Ovary (tissue), 10 donors: ENCODE measurements at places on chromosomes 3 and 15.

DNA sequence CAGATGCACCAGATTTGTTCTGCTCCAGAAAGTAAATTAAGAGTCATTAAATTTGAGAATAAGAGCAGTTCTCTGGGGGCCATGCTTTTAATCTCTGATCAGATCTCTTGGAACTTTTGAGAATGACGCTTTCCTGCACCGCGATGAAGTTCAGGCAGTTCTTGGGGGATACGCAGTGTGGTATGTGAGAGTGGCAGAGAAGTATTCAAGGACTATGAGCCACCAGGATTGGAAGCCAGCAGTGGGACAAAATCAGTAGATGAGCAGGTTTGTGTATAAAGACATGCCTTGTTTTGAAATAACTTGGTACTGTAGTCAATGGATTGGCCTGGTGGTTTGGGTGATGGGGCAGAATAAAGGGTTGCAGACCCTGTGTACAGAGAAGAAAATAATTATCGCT is 483.6 kb downstream of the ERC2 start:
- DNase-seq: no peak

GRCh38 chr15:82177291-82178010 is 85.1 kb downstream of the EFL1 start:
- DNase-seq: no peak

DNA sequence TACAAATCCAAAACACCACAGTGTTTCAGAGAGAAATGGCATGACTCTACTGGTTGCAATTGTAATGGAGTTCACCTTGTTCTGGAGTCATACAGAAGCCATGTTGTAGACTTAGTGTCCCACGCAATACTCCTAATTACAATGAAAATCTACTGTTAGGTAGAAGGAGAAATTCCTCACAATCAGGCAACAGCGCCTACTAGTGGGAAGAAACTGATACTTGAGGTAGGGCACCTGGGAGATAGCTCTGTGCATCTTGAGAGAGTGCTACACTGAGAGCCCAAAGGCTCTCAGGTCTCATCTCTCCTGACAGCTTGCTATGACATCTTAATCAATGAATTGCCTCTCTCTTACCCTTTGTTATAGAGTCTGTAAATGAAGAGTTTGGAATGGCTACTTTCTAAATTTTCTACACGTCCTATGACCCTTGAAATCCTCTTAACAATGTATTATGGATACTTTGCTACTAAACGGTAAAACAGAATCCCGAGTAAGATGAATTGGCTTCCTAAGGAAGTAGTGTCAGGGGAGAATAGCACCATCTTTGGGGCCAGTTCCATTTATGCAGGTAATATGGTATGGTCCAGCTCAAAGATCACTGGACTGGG is 422.7 kb upstream of the TPRG1 start:
- DNase-seq: no peak

DNA sequence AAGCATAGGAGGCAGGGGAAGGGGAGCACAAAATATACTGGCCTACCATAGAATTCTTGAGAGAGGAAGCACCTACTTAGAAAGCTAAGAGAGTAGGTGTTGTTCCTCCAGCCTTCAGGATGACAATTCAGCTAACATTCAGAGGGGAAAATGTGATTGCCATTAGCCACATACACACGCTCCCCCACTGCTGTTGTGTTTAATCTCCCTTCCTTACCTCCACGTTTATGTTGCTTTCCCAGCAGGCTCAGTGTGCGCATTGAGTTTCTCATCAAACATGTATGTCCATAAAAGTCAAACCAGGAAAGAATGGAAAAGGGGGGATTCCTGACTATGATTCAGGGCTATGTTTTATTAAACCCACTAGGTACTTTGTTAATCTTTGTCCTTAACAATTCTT is 145.2 kb upstream of the CHRM5 start:
- DNase-seq: no peak

- no peak for DNase-seq
Observed at GRCh38 chr3:67047051-67047450, 48.9 kb downstream of the KBTBD8 start.

DNA sequence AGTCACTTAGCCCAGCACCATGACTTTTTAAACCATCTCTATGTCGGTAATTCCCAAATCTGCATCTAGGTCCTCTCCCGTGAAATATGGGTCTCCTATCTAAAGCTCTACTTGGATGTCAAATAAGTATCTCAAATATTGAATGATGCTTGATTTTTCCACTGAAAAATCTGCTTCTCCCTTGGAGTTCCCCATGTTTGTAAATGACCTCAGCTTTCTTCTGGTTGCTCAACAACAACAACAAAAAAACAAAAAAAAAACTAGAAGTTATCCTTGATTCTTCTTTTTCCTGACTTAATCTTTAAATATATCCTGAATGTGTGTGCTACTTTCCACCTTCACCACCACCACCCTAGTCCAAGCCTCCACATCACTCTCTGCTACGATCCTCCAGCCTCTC is 307.5 kb upstream of the UBE2E2 start:
- DNase-seq: no peak

DNA sequence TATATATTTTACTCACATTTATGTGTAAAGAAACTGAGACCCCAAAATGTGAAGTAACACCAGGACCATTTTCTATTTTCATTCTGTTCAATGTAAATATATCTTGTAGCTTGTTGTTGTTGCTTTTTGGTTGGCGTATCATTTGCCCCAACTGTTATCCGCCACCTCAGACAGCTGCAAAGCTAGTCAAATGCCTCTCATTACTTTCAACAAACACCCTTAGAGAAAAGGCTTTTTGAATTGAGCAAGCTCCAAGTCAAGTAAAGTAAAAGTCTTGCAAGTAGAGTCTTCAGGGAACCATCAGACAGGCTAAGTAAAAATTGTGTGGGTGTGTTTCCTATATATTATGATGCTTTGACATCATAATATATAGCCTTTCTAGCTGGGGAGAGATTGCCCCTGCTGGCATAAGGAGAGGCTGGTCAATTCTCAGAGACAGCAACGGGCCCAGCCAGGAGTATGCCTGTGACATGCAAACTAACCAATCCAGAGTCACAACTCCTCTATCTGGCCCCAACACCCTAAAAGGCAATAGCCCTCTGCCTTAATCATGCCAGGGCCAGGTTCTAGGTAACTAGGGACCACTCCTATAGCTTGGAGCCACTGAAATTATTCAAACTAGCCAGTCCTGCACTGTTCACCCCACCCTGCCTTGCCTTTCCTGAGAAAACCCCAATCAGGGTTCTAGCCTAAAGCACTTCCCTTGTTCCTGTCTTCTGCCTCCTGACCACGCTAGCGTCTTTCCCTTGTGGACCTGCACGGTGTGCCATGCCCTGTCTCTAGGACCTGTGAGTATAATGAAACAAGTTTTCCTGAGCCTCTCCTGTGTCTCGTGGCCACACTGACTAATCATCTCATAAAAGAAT is 75.6 kb downstream of the RAD18 start:
- no peak for DNase-seq

- no peak for DNase-seq
Observed at GRCh38 chr3:14905055-14905657, 42.2 kb upstream of the NR2C2 start.

DNA sequence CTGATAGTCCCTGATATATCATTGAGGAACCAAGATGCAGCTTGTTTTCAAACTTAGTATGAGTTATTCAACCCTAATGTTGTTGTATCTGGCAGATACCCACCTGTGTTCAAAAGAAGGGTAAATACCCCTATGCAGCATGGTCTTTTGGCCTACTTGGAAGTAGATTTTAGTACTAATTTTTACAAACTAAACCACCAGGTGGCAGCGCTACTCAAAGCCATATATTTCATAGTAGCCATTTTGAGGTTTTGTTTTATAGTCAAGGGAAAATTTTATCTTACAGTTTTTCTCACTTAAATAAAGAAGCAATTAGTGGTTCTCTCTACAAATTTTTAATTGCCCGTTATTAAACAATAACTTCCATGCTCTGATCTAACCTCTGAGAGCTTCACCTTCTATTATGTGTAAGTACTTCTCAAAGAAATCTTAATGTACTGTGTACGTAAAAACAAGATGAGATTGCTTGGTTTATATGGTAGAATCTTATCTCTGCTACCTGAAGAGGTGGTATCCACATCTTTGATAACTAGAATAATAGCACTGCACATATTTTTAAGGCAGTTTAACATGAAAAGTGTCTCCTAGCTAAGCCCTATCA is 31.5 kb upstream of the MLF1 start:
- DNase-seq: no peak

- no peak for DNase-seq
Observed at GRCh38 chr3:127226457-127226856, 33.5 kb downstream of the PRR23E start.

DNA sequence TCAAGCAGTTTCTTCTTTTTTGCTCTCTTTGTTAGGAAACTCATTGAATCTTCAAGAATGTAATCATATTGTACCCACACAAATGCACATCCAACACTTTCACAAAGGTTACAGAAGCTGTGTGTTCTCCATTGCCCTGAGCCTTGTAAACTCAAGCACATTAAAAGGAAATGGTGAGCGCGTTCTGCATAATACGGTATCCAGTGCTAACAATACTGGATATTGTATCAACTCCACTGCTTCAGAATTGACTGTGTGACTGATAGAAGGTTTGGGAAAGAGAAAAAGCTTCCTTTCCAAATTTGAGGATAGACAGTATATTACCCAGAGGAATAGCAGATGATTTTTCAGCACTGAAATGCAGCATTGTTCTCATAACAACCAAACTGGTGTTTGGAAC is 268.9 kb upstream of the RBMS3 start:
- DNase-seq: no peak

GRCh38 chr3:78116874-78117273 is 1077.0 kb downstream of the ROBO2 start:
- no peak for DNase-seq

DNA sequence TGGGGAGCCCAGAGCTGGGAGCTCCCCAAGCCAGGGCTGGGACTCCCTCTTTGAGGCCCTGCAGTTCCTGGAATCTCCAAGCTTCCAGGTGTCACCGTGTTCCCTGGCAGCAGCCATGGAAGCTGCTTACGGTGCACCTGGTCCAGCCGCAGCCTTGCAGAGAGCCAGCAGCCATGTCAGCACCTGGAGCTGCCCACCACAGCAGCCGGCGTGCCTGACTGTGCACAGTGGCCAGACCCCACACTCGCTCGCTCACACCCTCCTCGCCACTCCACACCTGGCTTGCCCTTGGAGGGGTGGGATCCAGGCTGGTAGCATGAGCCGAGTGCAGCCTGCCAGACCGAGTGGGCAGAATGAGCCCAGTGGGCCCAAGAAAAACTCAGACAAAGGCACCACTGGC is 14.8 kb upstream of the HTR3E start:
- no peak for DNase-seq

DNA sequence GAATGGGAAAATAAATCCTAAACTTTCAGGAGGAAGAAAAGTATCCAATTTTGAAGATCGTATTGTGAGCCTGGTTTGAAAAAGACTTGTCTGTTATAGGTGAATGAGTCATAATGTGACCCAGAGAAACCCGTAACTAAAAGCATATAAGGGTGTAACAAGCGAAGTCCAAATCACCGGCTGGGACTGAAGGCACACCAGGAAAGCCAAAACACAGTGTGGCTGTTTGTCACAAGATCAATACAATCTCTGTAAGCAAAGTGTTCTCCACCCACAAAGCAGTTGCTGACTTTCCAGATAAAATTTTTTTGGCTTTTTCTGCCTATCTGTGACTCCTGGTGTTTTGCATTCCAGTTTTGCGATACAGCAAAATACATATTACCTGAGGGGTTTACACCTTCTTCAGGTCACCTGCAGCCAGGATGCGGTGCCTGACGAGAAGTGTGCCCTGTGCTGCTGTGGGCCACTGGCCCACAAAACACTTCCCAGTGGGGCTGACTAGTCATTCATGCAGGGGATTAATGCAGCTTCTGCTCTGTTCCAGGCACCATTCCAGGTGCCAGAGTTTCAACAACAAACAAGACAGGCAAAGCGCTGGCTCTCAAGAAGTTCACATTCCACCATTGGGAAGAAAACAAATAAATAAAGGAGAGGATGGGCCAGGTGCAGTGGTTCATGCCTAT is 14.4 kb downstream of the HES1 start:
- DNase-seq: no peak

DNA sequence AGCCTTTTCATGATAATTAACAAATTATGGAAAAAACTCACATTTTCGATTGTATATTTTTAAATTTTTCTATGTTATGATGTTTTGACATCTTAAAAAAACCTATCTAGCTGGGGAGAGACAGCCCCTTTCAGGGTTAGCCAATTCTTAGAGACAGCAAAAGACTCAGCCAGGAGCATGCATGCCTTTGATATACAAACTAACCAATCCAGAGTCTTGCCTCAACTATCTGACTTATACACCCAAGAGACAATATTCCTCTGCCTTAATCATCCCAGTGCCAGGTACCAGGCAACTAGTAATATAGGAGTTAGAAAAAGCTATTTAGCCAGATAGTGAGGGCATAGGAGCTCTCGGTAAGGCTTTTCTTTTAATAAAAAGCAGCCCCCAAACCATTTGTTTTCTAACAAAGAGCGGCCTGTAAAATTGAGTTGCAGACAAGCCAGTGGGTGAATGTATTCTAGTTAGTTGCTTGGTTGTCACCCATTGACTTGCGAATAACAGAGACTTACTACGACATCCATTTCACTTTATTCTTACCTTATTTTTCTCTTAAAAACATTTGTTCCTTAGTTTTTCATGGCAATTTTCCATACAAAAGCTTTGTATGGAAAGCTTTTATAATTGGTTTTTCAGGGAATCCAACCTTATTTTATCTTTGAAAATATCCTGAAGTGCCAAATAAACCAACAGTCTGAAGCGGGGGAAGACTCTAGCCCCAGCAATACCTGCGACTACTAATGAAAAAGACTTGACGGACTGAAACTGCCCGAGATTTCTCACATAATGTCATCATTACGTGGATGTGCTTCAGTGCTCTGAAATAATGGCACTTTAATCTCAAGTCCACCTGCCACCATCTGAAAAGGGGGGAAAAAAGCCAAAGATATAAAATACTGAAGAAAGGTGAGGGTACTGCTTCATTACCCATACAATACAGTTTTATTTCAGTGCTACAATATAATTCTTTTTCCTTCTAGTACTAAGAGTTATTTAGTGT is 64.6 kb upstream of the ATP2C1 start:
- DNase-seq: no peak

GRCh38 chr15:64464276-64465005 is 4.1 kb downstream of the ZNF609 start:
- DNase-seq: no peak

DNA sequence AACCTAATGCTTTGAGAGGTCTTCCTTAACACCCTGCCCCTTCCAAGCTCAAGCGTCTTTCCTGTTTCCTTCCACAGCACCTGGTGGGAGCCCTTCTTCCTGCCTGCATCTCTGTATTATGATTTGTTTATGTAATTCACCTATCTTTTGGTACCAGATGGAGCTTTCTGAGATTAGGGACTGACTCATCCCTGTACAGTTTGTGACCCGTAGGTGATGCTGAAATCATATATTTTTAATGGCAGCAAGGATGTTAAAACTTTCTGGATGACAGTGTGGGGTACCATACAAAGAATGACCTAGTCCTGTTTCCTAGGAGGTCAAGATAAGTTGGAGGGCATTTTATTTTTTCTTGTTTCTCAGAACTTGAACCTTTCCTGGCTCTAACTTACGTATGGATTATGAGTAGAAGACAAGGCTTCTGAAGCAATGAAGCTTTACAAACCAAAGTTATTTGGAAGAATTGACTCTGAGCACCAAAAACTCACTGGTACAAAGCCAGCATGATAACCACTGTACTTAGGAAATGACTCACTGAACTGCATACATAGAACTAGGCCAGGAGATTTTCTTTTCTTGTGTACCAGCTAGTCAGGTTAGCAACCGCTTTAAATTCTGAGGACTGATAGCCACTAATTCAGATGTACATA is 46.6 kb downstream of the HHLA2 start:
- no peak for DNase-seq
